T-helper 17 cell (primary cell): ENCODE measurements at places on chromosomes 4 and X.

DNA sequence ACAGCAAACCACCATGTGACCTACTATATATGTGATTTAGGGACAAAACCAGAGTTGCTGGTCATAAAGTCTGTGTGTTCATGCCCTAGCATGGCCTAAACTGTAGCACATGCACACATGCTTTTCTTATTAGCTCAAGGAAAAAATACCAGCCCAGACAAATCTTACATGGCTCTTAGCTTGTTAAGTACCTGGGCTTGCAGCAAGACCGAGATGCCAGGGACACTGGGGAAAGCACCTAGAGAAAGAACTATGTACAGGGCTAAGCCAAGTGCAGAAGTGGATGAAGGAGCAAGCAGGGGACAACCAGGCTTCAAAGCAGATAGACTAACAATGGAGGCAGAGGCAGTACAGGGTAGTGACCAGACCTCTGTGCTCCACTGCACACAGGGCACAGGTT is 3.4 kb upstream of the GABRE start:
- DNase-seq: no peak

- no peak for DNase-seq
Measured at GRCh38 chrX:71618303-71618721, at the start of gene CXCR3. Gene CXCR3 (minus strand): TSS chrX:71618511. CDS start chrX:71618449, 62 bp downstream.

DNA sequence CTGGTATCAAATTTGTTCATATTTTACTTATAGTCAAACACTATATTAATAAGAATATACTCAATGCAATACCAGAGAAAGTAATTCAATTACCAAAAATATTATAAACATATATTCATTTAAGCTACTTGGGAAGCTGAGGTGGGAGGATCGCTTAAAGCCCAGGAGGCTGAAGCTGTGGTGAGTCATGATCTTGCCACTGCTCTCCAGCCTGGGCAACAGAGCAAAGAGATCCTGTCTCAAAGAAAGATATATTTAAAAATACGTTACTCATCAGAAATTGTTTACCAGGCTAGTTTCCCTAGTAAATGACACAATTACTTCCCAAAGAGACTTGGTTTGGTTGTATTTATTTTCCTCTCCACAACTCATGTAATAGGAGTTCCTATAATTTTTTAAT is 433.6 kb downstream of the GASK1B start:
- no peak for DNase-seq

DNA sequence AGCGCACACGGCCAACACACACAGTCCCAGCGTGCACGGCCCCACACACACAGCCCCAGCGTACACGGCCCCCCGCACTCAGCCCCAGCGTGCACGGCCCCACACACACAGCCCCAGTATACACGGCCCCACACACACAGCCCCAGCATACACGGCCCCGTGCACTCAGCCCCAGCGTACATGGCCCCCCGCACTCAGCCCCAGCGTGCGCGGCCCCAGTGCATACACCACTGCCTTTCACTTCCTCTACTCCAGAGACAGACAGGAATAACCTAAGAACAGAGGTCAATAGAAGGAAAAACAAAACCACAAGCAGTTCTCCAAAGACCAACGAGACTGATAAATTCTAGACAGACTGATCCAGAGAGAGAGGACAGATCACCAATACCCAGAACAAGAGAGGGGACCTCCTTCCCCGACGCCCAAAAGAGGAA is 17.1 kb downstream of the GAK start:
- DNase-seq: no peak

DNA sequence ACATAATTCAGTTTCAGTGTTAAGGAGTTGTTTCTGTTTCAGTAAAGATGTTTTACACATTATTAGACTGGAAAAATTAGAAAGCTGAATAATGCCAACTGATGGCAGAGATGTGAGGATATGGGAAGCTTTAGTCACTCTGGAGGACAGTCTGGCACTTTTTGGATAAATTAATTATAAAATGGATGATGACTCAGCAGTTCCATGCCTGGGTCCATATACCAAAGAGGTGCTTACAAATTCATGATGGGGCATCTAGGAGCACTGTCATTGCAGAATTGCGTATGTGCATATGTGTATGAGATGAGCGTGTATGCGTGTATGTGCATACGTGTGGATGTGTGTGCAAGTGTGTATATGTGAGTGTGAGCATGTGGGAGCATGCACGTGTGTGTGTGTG is 31.2 kb upstream of the ANKRD50 start:
- no peak for DNase-seq
